Hepatic stellate cell (primary cell): ENCODE measurements at places on chromosomes 6 and 20.

DNA sequence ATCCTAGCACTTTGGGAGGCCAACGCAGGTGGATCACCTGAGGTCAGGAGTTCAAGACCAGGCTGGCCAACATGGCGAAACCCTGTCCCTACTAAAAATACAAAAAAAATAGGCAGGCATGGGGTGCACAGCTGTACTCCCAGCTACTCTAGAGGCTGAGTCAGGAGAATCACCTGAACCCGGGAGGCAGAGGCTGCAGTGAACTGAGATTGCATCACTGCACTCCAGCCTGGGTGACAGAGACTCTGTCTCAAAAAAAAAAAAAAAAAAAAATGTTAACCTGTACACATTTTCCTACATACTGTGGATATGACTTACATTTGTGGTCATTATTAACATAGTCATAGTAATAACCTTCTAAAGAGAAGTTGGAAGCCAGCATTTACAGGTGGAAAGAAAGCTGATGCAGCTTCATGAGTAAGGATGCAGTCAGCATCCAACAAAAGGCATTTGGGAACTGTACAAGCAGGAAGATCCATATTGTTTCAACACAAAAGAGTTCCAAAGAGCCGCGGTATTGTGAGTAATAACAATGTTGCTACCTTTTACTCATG lies 186.2 kb downstream of the GPX5 start:
- DNase-seq = no peak

GRCh38 chr6:57283911-57284455 lies 33.4 kb upstream of the PRIM2 start:
- DNase-seq = no peak

DNA sequence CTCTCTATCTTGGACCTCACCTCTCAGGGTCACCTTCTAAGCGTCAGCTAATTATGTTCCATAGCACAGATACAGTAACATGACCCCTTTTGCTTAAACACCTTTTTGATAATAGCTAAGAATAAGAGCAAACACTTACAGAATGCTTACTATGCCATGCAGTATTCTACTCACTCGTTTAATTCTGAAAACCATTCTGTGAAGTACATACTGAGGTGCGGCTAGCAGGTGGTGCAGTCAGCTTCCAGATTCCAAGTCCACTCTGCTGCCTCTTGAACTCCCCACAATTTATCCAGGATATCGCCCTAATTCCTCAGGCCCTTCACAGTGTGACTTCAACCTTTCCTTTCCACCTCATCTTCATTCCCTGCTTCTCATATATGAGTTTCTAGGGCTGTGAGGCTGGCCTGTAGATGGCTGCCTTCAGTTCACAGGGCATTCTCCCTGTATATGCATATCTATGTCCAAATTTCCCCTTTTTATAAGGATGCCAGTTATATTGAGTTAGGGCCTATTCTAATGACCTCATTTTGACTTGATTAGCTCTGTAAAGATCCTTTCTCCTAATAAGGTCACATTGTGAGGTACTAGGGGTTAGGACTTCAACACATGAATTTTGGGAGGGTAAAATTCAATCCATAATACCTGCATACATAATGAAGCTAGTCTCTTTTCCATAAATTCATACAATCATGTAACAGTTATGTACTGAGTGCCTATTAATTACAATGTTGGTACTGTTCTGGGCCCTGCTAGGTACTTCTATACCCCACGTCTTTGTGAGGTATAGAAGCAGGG lies 130.1 kb downstream of the PDSS2 start:
- DNase-seq = no peak

GRCh38 chr6:25446830-25447569 lies 167.8 kb downstream of the CARMIL1 start:
- no peak for DNase-seq

DNA sequence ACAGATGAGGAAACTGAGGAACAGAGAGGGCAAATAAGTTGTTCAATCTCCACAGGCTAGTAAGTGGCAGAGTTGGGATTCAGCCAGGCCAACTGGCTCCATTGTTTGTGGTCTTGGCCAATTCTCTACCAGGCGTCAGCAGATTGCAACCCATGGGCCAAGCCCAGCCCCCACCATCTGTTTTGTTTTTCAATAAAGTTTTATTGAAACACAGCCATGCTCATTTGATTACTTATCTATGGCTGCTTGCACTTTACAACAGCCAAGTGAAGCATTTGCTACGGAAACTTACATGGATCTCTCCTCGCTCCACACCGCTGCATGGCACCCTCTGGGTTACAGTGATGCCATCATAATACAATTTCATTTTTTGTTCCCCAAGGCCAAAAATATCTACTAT lies 90.8 kb downstream of the ZNF217 start:
- DNase-seq = no peak
